COLO829 (cell line): ENCODE measurements at places on chromosomes 5 and 9.

DNA sequence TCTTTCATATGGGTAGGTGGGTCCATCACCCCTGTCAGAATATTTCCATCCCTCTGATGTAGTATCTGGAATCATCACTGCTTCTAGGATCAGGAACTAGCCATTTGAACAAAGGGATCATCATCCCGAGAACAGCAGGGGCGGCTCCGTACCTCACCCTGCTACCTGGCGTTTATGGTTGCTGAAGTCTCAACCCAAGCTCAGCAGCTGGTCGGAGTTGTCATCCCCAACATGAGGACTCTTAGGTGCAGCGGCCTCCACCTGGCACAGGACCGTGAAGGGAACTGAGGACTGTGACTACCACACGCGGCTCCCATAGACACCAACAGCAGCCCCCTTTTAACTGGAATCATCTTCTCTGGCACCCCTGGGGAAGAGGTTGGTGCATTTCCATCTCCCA lies 35.1 kb downstream of the ROR2 start:
- no peak for DNase-seq

GRCh38 chr9:128091144-128091543 lies 23.1 kb downstream of the SLC25A25 start:
- no peak for DNase-seq

- no peak for DNase-seq
These were observed 12.7 kb downstream of the SLC1A3 start for GRCh38 chr5:36619012-36619635.

DNA sequence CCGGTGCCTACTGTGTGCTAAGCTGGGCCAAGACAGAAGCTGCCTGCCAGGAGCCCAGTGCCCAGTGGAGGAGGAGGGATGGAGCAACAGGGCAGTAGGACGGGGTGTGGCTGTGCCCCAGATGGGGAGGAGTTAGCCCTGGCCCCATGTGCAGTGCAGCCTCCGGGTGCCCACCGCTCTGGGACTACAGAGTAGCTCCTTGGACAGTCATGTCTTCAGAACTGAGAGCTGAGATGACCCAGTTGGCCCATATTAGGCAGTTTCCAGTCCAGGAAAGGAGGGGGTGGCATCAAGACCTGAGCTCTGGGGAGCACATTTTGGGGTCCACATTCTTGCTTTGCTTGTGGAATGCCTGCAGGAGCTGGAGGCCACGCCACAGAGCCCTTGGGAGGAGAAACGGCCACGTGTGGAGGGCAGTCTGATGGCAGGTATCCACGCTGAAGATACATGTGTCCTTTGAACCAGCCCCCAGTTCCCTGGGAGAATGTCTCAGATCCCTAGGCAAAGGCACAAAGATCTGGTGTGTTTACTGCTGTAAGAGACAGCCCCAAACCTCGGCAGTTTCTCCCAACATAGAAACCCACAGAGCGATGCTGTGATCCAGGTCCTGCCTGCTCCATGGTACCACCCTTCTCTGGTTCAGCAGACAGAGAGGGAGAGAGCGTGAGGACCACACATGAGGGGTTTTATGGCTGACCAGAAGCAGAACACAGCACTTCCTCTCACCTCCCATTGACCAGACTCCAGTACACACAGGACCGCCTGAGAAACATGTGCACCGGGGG lies 46.8 kb upstream of the FCN1 start:
- no peak for DNase-seq

- DNase-seq = no peak
These were observed 295.5 kb downstream of the YTHDC2 start for GRCh38 chr5:113808956-113809355.
